ENCODE measurements at places on chromosomes 1 and 21. TPM values are rescaled to one million over a fixed set of nuclear protein-coding genes. Genes with fewer than 3 reads are reported as not detected.

- no peaks in the 10 kb centered on the region for H3K36me3 ChIP-seq
- H3K27ac ChIP-seq: no peak overlapping the region
- DNase-seq: no peak
- H3K27me3 ChIP-seq: no peaks in the 10 kb centered on the region
- no peaks in the 10 kb centered on the region for H3K4me1 ChIP-seq
Observed at GRCh38 chr1:185869590-185869989, 135.4 kb downstream of the HMCN1 start.

DNA sequence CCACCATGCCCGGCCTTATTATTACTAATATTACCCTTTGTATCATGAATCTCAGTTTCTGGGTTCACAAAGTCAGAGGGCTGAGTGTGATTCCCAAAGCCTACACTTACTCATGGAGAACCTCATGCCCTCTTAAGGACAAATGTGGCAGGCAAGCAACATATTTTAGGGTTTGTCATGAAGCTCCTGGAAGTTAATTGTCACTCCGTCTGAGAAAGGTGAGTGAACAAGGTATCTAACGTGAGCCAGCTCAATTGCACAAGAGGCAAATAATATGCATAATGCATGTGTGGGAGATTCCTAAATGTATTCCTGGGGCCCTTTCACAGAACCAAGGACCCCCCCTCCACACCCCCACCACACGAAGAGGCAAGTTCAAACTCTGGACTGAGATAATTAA lies 10.1 kb upstream of the TIAM1 start:
- DNase-seq: no peak
- H3K27ac ChIP-seq: no peak overlapping the region
- H3K36me3 ChIP-seq: no peaks in the 10 kb centered on the region
- no peaks in the 10 kb centered on the region for H3K27me3 ChIP-seq
- no peak overlapping the region for H3K4me3 ChIP-seq

- no peaks in the 10 kb centered on the region for H3K36me3 ChIP-seq
- peak overlapping the region; percentile 43 for H3K4me3 ChIP-seq
- peaks cover 13% of the 10 kb centered on the region for H3K4me1 ChIP-seq
- H3K27ac ChIP-seq: peak overlapping the region; percentile 58
Observed at GRCh38 chr1:89407360-89407759, 43.5 kb downstream of the GBP6 start.

DNA sequence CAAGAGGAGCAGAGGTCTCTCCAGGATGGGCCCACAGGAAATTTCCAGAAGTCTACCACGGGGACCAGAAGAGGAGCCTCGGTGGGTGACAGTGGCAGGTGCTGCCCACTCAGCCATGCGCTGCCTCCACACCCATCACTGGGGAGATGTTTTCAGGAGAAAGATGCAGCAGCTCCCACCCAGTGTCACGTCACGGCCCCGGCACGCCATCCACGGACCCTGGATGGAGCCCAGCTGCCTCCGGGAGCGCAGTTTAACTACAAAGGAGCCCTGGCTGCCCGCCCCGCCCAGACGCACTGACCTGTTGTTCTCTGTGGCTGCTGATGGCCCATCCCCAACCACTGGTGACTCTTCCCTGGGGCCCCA lies 6.8 kb downstream of the TSPEAR start:
- H3K4me1 ChIP-seq: peaks cover 1% of the 10 kb centered on the region
- H3K27ac ChIP-seq: no peak overlapping the region
- H3K27me3 ChIP-seq: peaks cover 40% of the 10 kb centered on the region
- no peaks in the 10 kb centered on the region for H3K36me3 ChIP-seq
- no peak overlapping the region for H3K4me3 ChIP-seq

DNA sequence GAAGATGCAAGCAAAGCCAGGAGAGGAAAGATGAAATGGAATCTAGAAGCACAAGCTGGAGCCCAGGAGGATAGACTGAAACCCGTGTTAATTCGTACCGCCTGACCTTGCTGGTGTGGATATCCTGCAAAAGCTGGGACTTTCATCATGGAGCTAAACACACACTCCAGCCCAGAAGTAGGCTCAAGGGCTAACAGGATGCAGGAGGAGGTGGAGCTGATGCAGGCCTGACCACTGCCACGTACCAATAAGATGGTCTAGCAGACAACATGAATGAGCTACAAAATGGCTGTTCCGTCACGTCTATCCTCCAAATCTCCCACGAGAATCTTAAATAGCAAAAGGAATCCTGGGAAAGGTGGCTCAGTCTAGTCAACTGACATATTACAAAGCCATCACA lies 270.3 kb downstream of the SDCCAG8 start:
- H3K36me3 ChIP-seq: no peaks in the 10 kb centered on the region
- H3K4me3 ChIP-seq: no peak overlapping the region
- no peaks in the 10 kb centered on the region for H3K27me3 ChIP-seq
- no peak overlapping the region for H3K27ac ChIP-seq
- no peaks in the 10 kb centered on the region for H3K4me1 ChIP-seq

DNA sequence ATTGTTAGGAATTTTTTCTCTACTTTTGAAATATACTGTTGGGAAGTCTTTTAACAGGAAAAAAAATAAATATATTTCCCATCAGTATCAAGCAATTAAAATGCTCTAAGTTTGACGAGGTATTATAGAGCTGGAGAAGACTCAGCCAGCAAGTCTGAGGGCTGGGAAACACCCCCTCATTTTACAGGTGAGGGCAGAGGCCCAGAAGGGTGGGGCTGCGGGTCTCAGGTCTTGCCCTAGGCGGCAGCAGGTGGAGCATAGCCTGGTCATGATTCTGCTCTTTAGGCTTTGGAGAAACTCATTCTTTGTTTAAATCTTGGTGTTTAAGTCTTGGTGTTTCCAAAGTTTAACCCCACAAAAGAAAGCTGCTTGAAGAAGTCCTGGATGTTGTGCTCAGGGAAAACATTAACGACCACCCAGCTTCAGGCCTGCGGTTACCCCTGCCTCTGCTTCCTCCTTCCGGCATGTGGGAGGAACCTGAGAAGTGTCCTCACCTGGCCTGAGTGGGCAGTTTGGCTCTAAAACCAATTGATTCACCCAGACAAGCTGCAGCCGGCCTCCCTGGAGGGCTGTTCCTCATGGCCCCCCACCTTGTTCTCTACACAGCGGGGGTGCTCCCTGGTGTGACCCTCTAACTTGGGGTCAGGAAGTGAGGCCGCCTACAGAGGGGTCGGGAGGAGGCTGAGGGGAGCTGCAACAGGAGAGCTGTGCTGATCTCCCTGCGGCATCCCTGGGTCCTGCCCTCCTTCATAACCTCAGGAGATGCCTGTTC lies 41.7 kb downstream of the OLFML2B start:
- H3K27ac ChIP-seq: no peak overlapping the region
- H3K36me3 ChIP-seq: no peaks in the 10 kb centered on the region
- no peak overlapping the region for H3K4me3 ChIP-seq
- no peak for DNase-seq
- H3K27me3 ChIP-seq: no peaks in the 10 kb centered on the region

- no peaks in the 10 kb centered on the region for H3K4me1 ChIP-seq
- no peaks in the 10 kb centered on the region for H3K27me3 ChIP-seq
- no peaks in the 10 kb centered on the region for H3K36me3 ChIP-seq
- H3K4me3 ChIP-seq: no peak overlapping the region
- no peak overlapping the region for H3K27ac ChIP-seq
Observed at GRCh38 chr1:30388386-30388785, 335.0 kb downstream of the MATN1 start.

- H3K36me3 ChIP-seq: no peaks in the 10 kb centered on the region
- no peak overlapping the region for H3K4me3 ChIP-seq
- DNase-seq: no peak
- H3K27me3 ChIP-seq: no peaks in the 10 kb centered on the region
Observed at GRCh38 chr1:23597635-23598388, 38.5 kb upstream of the ID3 start.

GRCh38 chr1:231690059-231690458 lies 63.5 kb downstream of the DISC1 start:
- no peak overlapping the region for H3K4me3 ChIP-seq
- H3K36me3 ChIP-seq: peaks cover 13% of the 10 kb centered on the region
- no peaks in the 10 kb centered on the region for H3K4me1 ChIP-seq
- DNase-seq: no peak
- no peaks in the 10 kb centered on the region for H3K27me3 ChIP-seq

- H3K27ac ChIP-seq: no peak overlapping the region
- no peaks in the 10 kb centered on the region for H3K36me3 ChIP-seq
- no peaks in the 10 kb centered on the region for H3K27me3 ChIP-seq
Observed at GRCh38 chr1:56196839-56197238, 382.5 kb downstream of the PLPP3 start.

Gene S100A7
- total RNA-seq: not detected

Gene RNU1-2
- total RNA-seq: 2,748 TPM

Gene AMY1C
- 30.9 TPM for total RNA-seq

Gene PDZK1
- total RNA-seq: 0.29 TPM

Measured in left lung (tissue), 14 donors.